Activated T-helper 1 cell treated with anti-CD3 and anti-CD28 coated beads, Interleukin-12 subunit alpha, Interleukin-12 subunit beta, Interleukin-2, Interleukin-4 antibody, amounts not matched to agents 30 ng/mL and 10 ng/mL and 1 ng/mL, durations not matched to agents 14 hours and 24 hours and 36 hours (primary cell): ENCODE measurements at places on chromosomes 5 and 9. TPM values are rescaled to one million over a fixed set of nuclear protein-coding genes. Genes with fewer than 3 reads are reported as not detected.

The CCNJL gene
- total RNA-seq = not detected in 2 replicates

The TSSK1B gene
- not detected in 2 replicates for total RNA-seq

DNA sequence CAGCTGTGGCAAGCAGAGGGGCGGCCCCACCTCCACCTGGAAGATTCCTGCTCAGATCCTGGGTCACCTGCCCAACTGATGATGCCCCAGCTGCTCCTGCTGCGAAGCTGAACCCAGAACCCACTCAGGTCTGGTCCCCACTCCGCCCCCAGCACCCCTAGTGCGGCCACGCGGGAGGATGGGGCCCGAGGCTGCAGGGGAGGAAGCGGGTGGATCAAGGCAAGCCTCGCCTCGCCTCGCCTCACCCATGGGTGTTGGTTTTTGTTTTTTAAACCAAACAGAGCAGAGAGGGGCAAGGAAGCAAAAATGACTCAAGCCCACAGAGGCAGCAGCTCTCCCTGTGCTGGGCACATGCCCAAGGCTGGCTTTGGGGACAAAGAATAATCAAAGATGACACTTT, 23.2 kb downstream of the ABO start:
- no peak overlapping the region for H3K27ac ChIP-seq
- DNase-seq = peak; percentile 44

- no peak overlapping the region for H3K4me3 ChIP-seq
- no peak overlapping the region for H3K27ac ChIP-seq
- no peak for DNase-seq
- no peaks in the 10 kb centered on the region for H3K36me3 ChIP-seq
- H3K27me3 ChIP-seq = no peaks in the 10 kb centered on the region
Observed at GRCh38 chr5:128844354-128844923, 120.8 kb upstream of the SLC27A6 start.

DNA sequence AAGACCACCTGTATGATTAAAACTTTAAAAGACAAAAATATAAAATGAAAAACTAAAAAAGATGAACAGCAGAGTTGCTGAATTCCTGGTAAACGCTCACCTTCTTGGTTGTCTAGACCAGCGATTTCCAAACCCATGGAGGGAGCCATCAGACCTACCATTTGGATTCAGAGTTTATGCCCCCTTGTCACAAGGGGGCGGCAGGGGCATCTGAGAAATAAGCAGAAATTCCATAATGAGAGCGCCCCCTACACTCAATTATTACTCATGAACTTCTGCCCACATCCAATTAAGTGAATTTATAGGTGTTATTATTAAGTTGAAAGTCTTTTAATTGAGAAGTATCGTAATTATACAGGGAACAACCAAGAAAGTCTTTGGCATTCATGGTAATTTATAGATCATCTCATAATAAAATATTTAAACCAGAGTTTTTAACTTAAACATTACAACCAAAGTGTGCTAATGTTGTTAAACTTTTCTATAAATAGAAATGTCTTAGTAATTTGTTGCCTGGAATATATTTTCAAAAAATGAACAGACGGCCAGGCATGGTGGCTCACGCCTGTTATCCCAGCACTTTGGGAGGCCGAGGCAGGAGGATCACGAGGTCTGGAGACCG, 35.2 kb upstream of the SPATA31C2 start:
- H3K36me3 ChIP-seq = no peaks in the 10 kb centered on the region
- DNase-seq = peak; percentile 15
- peaks cover 2% of the 10 kb centered on the region for H3K4me1 ChIP-seq
- H3K27me3 ChIP-seq = peaks cover 18% of the 10 kb centered on the region

DNA sequence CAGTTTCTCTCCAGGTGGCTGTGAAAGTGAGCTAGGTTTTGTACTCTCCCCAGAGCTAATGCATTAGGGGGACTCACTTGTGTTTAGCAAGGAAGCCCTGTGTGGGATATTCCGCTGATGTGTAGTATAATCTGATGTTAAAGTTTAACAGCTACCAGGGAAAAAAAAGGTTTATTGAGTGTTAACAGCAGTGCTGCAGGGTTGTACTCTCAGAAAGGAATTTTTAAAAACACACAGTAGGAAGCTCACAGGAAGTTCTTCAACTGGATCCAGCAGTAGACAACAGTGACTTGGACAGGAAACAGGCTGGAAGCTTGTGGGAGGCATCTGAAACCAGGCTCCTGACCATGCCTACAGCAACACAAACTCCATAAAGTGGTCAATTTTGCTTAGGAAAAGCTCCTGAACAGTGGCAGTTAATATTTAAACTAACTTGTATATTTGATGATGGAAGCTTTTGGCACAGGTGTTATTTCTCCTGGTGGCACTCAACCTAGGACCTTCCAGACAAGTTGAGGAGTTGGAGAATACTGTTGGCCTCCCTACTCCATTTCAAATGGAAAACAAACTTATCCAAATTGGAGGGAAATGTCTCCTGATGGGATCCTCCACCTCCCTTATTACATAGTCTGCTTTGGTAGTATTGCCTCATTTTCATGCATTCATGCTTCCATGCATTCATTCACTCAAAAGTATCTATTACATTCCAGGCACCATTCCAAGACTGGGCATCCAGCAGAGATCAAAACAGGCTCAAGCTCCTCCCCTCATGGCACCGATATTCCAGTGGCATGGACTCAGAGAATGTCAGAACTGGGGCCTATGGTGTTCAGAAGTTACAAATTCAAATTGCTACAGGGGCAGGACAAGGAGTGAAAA, 54.7 kb downstream of the FOXD1 start:
- peaks cover 3% of the 10 kb centered on the region for H3K36me3 ChIP-seq
- H3K27me3 ChIP-seq = peaks cover 68% of the 10 kb centered on the region
- no peak overlapping the region for H3K4me3 ChIP-seq
- no peak for DNase-seq

GRCh38 chr5:127508644-127509373, 8.6 kb upstream of the PRRC1 start:
- H3K27ac ChIP-seq = no peak overlapping the region
- no peaks in the 10 kb centered on the region for H3K4me1 ChIP-seq
- no peak overlapping the region for H3K4me3 ChIP-seq
- peaks cover 32% of the 10 kb centered on the region for H3K27me3 ChIP-seq
- no peaks in the 10 kb centered on the region for H3K36me3 ChIP-seq
- DNase-seq = no peak
